ENCODE measurements at places on chromosomes 4 and X.

- DNase-seq: no peak
These were observed 48.2 kb upstream of the H2AZ1 start for GRCh38 chr4:99998062-99998867.

GRCh38 chr4:72358483-72358882 lies 210.5 kb downstream of the ADAMTS3 start:
- no peak for DNase-seq

GRCh38 chrX:132480581-132481203 lies 8.1 kb downstream of the MBNL3 start:
- DNase-seq: peak; percentile 73

DNA sequence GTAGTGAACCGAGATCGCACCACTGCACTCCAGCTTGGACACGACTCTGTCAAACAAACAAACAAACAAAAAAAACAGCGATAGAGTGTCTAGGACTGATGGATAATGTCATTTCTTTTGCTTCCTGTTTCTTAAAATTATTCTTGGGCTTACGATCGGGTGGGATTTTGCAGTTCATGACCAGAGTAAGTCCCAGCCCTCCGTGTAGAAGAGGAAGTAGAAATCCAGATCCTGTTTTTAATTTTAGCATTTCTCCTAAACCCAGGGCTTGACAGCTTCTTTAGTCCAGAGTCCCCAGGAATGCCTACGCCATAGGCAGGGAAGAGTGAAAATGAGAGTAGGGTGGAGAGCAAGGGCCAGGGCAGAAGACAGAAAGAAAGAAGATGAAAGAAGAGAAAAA lies 94.3 kb downstream of the HPRT1 start:
- no peak for DNase-seq

DNA sequence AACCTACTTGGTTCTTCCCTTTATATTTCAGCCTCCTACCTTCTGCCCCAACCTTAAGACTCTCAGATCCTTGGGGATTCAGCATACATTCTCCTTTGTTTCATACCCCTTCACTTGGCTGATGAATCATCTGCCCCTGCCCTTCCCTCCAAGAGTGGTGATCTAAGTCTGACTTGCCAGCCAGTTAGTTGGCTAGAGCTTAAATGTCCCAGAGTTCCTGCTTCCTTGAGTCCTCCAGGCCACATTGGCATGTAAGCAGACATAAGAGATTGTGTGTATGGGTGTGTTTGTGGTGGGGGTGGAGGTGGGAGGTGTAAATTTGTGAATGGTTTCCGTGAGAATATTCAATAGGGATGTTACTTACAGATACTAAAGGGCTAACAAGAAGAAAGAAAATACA lies 3.7 kb upstream of the TEX13D start:
- no peak for DNase-seq

DNA sequence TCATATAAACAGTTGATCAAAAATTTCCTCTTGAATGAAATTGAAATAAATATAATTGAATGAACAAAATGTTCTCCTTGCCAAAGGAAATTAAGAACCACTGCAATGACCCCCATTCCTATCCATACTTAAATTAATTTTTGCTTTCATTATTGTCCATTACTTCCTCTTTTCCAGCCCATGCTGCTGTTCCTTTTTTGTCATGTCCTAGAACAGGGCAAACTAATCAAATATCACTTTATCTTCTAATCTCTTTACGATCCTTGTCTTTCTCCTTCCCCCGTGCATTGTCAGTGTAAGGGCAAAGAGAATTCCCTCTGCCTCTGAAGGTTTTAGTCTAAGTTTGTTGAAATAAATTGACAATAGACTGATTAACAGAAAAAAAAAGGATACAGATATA lies 203.0 kb downstream of the CENPC start:
- DNase-seq: no peak

DNA sequence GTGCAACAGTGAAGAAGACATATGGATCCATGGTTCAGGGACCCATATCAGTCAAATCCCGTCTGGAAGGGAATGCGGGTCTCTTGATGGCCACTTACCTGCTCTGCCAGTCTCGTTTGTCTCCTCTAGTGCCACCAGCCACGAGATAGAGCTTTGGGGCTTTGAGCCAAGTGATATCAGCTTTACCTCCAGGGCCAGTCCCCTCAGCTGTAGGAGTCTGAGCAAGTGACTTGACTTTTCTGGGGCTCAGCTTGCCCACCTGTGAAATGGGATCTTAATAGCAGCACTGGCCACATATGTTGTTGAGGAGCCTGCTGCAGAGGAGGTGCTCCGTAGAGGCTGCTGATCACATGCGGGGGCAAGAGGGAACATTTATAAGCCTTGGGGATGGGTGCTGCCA lies 1.2 kb downstream of the SLC2A9 start:
- DNase-seq: no peak

DNA sequence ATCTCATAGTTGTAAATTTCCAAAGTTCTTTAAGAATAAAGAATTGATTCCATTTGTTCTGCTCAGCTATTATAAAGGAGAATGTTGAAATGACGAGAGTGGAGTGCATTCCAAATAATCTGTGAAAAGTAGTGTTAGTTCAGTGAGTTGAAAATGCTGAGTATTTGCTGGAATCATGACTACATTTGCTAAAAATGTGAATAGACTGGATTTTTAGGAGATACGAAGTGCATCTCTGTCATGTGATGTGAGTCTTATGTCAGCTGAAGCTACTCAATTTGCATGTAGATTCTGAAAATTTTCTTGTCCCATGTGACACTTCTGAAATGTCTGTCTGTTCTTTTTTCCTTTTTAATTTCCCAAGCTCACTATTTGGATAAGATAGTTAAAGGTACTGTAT lies 206.0 kb downstream of the DCTD start:
- no peak for DNase-seq

- DNase-seq: no peak
These were observed at the start of gene AGTR2 for GRCh38 chrX:116170511-116170910. TSS of gene AGTR2 (plus strand) at chrX:116170744. CDS start at chrX:116172281, 1,537 bp downstream.

DNA sequence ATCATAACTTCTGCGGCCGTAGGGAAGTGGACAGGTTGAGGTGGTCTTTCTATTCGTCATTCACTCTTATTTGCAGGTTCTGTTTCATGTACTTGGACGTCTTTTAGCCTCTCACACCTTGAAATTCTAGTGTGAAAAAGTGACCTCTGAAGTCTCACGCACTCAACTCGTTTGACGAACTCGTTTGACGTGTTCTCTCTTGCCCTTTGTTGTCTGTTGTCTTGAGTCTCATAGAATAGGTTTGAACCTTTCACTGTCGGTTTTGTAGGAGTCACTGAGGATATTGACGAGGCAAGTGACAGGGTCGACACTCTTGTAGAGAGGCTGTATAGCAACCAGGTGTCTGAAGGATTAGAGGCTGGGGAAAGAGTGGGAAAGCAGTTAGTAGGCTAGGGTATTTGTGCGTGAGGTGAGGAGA lies 1.1 kb upstream of the PGRMC2 start:
- DNase-seq: no peak

DNA sequence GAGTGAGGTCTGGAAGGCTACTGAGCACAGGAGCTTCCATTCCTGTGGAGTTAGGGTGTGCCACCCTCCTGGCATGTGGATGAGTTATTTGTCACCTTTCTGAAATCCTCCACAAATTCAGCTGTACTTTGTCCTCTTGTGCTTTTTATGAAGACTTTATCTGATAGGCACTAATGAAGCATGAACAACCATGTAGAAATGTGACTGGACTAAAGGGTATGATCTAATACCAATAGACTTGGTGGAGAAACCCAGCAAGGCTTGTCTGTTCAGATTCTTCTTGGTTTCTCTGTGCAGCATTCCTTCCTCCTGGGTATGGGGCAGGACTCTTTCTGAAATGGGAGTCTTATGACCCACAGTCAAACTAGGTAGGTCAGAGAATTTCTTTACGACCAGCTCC lies 9.6 kb downstream of the NBDY start:
- DNase-seq: no peak

GRCh38 chr4:116397291-116397690 lies 688.1 kb downstream of the TRAM1L1 start:
- DNase-seq: no peak

DNA sequence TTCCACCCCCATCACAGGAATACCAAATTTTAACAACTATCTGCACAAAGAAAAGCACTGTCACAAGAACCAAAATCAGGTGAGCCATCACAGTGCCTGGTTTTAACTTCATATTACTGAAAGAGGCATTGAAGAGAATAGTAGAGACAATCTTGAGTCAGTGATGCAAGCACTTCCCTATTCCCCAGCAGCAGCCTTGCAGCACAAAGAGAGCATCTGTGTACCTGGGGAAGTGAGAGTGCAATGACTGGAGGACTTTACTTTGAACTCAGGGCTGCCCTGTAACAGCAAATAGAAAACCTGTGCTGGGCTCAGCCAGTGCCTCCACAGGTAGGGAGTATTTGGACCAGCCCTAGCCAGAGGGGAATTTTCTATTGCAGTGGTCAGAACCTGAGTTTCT lies 361.8 kb downstream of the TEX13C start:
- DNase-seq: no peak

DNA sequence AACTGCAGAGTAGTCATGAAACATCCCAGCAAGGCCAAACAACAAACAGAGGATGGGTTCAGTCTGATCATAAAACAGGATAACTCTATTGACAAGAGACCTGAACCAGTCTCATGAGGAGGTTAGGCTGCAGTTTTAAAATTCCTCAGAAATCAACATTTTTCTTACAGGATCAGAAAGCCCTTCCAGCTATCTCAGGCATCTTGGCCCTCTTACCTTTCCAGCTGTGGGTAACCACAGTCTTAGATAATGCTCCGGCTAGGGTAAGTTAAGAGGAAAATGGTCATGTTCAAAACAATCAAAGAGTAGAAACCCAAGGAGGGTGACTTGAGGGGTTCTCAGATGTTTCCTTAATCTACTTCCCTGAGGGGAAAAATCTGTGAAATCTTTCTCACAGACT lies 5.1 kb downstream of the CTSO start:
- no peak for DNase-seq

DNA sequence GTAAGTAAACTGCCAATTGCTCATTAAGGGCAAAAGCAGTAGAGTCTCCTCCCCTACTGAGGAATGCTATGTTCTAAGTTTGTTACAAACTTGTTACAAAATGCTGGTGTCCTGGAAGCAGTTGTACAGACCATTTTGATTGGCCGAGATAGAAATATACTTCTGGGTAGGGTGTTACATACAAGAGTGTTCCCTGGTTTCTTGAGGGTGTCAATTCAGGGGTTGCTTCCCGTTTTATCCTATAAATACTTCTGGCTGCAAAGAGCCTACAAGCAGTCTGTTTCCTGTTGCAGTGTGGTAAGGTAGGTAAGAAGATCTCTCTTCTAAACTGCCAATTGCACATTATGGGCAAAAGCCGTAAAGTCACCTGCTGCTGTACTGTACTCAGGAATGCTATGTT lies 5.7 kb downstream of the TRPC5OS start:
- DNase-seq: no peak

- DNase-seq: no peak
These were observed 122.7 kb downstream of the ZNF518B start for GRCh38 chr4:10334506-10335028.

DNA sequence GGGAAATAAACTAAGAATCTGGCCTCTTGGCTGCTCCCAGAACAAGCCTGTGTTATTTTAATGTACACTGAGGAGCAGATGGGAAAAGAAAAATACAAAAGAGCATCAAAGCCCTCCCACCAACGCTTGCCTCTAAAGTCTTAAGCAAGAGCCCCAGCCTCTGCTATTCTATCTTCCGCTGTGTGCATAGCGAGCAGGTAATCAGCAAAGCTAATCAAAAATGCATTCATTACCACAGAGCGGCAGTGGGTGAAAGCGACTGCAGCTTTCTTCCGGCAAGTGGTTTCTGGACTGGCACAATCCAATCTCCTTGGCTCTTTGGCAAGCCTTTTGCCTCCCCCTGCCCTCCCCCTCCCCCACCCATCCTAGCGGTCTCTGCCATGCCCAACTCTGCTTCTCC lies 13.5 kb upstream of the GRIA3 start:
- DNase-seq: no peak

- no peak for DNase-seq
These were observed 70.7 kb upstream of the ANXA10 start for GRCh38 chr4:168021666-168022065.

DNA sequence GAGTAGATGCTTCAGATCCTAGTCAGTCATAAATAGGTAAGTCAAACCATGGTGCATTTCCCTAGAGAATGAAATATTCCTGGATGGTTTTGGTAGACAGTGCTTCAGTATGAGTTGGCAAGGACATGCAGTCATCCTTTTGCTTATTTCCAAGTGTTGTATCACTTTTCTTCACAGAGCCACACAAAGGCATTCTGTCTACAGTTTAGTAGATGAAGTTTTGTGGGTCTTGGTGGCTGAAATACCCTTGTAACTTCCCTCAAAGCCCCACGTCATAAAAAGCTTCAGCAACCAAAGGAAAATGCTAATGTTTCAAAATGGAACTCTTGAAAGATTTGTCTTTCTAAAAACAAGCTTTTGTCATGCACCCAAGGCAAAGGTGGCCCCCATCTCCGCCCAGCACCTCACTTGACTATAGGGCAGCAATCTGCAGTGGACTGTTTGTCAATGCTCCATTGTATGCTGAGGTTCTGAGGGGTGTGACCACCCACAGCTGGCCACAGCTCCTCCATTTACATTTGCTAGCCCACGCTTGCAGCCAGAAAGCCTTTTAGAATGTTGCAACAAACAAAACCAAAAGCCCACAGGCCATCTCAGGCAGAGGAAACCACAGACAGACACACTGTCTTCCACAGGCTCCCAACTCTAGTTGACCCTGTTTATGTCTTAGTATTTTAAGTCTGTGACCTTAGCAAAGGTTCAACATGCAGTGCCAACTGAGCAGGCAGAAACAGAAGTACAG lies 87.1 kb upstream of the FAM9C start:
- DNase-seq: no peak

GRCh38 chr4:65960751-65961150 lies 290.5 kb upstream of the EPHA5 start:
- DNase-seq: no peak

DNA sequence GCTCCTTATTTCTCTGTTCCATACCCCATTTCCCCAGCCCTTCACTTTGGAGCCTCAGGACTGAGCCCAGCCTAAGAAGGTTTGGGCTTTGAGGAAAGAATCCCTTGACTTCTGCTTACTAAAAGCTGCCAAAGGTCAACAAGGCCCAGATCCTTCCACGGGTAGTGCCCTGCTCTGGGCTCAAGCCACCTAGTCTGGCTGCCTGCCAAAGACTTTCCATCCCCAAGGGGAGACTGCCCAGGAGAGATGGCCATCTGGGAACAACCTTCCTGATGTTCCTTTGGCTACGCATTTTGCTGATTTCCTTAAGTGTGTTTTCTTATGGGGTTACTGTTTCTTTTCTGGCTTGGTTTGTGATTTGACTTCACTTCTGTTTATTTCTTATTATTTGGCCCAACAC lies 49.8 kb upstream of the NDP start:
- no peak for DNase-seq

DNA sequence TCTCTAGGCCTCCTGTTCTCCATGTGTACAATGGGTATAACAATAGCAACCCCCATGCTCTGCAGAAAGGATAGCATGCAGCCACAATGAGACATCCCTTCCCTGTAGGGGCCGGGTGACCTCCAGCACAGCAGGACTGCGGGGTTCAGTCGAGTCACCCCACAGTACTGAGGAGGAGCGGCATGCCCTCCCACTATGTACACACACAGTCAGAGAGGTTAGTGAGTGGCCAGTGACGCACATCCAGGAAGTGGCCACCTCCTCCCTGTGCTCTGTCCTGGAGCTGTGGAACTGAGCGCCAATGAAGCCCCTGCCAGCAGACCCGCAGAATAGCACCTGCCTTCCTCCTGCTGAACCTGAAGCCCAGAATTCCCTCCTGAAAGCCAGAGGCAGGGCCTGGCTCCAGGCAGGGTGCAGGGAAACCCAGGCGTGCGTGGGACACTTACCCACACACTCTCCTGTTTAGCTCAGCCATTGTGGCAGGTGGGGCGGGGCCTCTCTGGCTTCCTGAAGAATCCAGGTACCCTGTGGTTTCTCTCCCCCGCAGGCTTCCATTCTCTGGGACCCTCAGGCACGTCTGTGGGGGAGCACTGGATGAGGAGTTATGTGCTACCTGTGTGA lies 50.0 kb downstream of the WFS1 start:
- no peak for DNase-seq
